ENCODE measurements at places on chromosomes 2 and 18.

- DNase-seq: no peak
These were observed 6.0 kb downstream of the SRBD1 start for GRCh38 chr2:45605116-45605515.

GRCh38 chr18:50700245-50701165 lies 119.3 kb downstream of the MRO start:
- no peak for DNase-seq

GRCh38 chr2:43376523-43377198 lies 150.3 kb upstream of the ZFP36L2 start:
- no peak for DNase-seq

GRCh38 chr18:67300498-67300897 lies 216.0 kb downstream of the DSEL start:
- DNase-seq: no peak

DNA sequence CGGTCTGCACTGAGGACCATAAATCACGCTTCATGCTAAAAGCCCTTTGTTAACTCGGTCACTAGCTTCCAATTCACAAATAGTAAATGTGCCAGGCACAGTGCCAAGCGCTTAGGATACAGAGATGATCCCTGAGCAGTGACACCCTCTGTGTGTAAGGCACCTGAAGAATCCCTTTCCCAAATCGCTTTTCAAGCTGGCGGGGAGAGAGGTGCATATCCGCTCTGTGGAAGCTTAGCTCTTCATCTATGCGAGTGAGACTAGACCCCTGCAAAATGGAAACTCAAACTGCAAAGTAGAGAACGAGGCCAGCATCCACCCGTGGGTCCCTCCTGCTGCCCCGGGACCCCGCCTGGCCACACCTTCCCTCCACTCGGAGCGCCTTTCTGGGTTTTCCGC lies 2.4 kb downstream of the PIEZO2 start:
- no peak for DNase-seq

DNA sequence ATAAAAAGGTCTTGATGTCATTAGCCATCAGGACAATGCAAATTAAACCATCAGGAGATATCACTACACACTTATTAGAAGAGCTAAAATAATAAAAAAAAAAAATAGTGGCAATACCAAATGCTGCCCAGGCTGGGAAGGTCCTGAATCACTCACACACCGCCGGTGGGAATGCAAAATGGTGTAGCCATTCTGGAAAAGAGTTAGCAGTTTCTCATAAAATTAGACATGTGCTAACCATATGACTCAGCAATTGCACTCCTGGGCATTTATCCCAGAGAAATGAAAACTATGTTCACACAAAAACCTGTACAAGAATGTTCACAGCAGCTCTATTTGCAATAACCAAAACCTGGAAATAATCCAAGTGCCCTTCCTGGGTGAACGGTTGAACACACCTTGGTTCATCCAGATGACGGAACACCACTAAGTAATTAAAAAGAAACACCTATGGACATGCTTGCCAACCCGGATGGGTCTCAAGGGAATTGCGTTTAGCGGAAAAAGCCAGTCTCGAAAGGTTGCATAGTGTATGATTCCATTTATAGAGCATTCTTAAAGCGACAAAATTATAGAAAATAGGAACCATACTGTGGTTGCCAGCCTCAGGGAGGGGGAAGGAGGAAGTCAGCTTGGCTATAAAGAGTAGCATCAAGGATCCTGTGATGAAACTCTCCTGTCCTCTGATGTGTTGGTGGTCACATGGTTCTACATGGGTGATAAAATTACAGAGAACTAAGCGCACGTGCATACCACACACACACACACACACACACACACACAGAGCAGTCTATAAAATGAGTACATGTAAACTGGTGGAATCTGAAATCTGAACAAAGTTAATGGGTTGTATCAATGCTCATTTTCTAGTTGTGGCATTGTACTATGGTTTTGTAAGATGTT lies 4.6 kb downstream of the MBP start:
- no peak for DNase-seq

DNA sequence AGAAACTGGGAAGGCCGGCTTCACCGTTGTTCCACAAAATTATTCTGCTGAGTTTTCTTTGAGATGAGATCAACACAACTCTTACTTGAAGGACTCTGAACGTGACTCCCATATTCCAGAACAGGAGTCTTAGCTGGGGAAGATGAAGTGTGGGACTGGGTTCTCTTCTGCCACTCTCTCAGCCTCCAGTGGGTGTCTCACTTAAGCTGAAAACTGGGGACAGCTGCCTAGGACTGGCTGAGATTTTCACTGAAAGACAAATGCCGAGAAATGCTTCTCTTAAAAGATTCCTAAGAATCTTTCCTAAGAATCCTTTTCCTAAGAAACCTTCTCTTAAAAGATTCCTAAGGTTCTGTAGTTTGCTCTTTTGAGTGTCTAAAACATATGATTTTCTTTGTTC lies 156.6 kb upstream of the LHCGR start:
- no peak for DNase-seq

GRCh38 chr2:19021721-19022120 lies 336.7 kb downstream of the OSR1 start:
- DNase-seq: no peak

DNA sequence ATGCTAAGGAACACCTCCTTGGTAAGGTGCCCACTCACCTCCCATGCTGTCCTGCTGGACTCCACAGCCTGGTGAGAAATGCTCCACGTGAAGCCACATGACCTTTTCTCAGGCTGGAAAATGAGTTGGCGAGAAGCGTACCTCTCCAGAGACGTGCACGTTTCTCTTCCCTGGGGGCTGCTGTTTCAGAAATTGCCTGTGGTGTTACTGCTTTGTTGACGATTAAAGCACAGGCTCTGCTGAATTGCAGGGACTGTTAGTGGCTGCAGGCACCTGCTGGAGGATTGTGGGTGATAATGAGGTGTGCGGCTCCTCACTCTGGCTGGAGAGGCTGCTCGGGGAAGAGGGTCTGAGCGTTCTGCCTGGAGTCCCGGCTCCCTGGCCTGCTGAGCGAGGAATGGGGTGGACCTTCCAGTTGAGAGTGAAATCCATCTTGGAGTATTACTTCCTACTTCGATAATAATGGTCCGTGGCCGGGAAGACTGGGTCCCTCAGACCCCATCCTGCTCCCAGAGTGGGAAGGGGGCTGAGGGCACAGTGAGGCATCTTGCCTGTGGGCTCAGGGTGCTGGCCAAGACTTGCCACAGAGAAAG lies 199.3 kb upstream of the HDAC4 start:
- no peak for DNase-seq

GRCh38 chr2:53740170-53740569 lies 27.4 kb upstream of the CHAC2 start:
- no peak for DNase-seq

DNA sequence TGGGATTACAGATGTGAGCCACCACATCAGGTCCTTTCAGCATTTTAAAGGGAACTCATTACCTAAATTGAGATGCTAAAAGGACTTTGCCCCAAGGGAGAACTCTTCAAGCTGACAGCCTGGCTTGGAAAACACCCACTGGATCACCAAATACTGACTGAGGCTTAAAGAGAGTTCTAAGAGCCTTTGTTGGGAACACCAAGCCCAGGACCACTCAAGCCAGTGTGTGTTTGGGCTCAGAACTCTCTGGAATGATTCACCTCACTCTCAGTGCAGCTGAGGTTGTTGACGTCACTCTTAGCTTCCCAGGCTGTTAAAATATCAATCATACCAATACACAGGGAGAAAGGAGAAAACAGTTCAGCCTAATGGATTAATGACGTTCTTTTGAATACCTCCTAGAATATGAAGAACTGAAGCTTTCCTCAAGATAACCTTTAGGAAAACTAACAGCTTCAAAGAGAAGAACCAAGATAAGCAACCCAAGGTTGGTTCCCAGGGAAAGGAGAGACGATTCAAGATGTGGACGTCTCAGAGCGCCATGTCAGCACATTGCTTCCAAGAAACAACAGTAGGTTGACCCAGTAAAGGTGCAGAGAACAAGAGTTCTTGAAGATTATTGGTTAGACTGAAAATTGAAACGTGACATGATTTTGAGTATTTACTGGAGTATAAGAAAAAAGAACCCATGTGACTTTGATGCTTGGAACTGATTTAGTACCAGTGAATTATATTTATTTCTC lies 48.0 kb upstream of the MGAT4A start:
- no peak for DNase-seq

DNA sequence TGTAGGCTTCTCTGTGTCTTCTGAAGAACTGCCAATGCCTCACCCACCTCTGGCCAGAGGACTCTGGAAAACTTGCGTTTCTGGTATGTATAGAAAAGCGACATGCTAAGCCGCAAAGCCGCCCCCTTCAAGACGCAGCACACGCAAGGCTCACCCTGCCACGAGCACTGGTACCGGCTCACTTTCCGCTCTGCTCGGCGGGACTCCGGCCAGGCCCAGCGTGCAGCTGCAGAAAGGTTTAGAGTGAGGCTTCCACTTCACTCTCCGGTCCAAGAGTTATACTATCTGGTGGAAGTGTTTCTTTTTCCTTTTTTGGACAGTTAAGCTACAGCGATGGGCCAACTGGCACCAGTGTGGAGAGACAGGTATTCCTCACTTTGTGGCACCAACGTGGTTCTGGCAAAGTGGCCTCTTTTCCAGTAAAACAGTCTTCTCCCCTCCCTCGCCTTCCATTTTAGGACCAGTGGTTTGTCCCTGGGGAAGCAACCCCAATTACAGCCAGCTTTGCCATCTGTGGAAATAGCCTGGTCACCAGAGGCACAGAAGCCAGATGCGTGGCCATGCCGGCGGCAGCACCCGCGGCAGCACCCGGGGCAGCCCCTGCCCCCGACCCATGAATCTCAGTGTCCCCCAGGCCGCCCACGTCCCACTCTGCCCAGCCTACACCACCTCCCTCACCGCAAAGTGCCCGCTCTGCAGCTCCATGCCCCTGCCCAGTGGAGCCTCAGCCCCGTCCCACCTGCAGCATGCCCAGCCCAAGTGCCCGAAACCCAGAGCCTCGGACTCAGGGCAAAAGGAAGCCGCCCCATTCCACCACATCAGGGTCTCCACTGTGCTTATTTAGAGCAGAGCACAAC lies 91.6 kb upstream of the CTDP1 start:
- DNase-seq: no peak

DNA sequence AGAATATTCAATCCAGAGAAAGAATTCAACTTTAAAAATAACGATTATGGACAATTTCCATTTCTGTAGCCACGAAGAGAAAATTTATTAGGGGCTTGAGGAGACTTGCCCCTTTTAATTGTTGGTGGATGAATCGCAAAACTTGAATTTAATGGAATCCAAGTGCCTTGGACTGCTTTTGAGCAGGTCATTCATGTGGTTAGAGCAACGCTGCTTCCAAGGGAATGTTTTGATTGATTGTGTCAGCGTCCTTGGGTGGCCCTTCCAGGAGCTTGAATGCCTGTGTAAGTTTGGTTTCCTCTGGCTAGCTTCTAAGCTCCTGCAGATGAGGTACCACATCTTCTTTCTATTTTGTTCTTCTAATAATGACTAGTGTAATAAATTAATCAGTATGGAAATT lies 213.4 kb downstream of the LTBP1 start:
- DNase-seq: no peak

GRCh38 chr18:79962835-79963657 lies 1.4 kb upstream of the HSBP1L1 start:
- no peak for DNase-seq

Data from activated T-helper 1 cell treated with anti-CD3 and anti-CD28 coated beads, Interleukin-2, amount 50 U/mL, for 16 hours (primary cell).